ENCODE measurements at places on chromosomes 5 and 9. TPM values are rescaled to one million over a fixed set of nuclear protein-coding genes. Genes with fewer than 3 reads are reported as not detected.

MAPK9 gene
- 34.1 TPM for total RNA-seq

ARID3C gene
- total RNA-seq, result 0.24 TPM

APC gene
- total RNA-seq, result 52.3 TPM

CACNA1B gene
- not detected for total RNA-seq

GRCh38 chr9:136613824-136614371 is 48.8 kb upstream of the EGFL7 start:
- H3K4me1 ChIP-seq, result peaks cover 45% of the 10 kb centered on the region
- H3K4me3 ChIP-seq, result no peak overlapping the region
- no peak for DNase-seq
- no peak overlapping the region for H3K27ac ChIP-seq

DNA sequence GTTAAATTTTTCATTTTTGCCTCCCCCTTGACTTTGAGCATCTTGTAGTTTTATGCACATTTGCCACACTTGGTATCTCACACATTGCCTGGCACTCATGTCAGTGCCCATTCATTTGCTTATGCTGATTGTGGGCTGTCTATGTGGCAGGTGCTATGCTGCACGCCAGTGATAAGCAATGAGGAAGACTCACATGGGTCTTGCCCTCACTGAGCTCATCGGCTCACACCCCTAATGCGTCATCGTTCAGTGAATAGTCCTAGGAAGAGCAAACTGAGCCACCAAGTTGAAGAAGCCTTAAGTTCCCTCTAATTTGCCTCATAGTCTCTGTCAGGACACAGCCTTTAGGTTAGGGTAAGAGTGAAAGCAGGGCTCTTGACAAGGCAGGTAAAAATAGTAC is 209.4 kb upstream of the IL12B start:
- no peak overlapping the region for H3K27ac ChIP-seq
- H3K36me3 ChIP-seq, result no peaks in the 10 kb centered on the region
- no peaks in the 10 kb centered on the region for H3K4me1 ChIP-seq
- DNase-seq, result no peak

DNA sequence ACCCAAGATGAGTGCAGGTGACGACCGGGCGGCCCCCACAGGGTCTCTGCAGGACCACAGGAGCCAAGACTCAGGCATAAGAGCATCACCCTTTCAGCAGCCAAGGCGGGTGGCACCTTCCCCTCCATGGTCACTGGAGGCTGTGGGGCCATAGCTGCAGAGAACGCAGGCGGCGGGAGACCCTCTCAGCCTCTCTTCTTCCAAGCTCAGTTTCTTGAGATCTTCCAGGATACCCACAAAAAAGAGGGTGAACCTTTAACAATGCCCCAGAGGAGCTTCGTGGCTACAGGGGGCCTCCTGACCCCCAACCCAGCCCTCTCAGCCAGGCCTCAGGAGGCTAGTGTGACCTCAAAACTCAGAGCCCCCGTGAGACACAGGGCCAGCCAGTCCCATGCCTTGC is 5.8 kb upstream of the TBC1D9B start:
- H3K27me3 ChIP-seq, result no peaks in the 10 kb centered on the region
- peak overlapping the region; percentile 19 for H3K27ac ChIP-seq
- DNase-seq, result no peak

DNA sequence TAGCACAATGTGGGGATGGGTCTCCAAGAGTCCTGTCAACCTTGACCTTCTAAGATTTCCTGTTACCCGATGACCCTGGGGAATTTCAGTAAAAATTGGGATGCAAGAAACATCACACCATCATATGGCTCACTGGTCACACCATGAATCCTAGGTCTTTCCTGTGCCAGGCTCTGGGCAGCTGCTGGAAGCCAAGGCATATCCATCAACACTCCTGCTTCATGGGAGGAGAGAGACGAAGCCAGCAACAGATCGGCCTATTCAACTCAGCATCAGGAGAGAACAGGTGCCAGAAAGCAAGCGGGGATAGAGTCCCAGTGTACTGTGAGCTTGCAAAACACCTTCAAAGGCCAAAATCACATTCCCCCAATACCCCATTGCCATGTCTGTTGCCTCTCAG is 6.5 kb upstream of the NEK6 start:
- no peak for DNase-seq
- H3K27me3 ChIP-seq, result no peaks in the 10 kb centered on the region
- no peaks in the 10 kb centered on the region for H3K36me3 ChIP-seq
- peaks cover 4% of the 10 kb centered on the region for H3K4me1 ChIP-seq
- no peak overlapping the region for H3K4me3 ChIP-seq

DNA sequence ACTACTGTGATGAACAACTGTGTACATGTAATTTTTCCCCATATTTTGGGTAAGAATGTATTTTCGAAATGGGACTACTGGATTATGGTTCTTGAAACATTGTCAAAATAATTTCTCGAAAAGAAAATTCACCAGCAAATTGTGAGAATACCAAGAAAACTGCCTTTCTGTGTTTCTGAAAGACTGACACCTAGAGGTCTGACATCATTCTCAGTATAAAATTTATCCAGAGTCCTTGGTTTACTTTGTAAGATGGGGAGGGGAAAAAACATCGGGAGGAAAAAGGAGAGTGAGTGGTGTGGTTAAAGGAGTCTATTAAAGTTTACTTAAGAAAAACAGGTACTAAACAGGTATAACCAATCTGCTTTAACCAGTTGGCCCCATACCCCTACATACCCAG is 149.2 kb downstream of the CEP120 start:
- no peaks in the 10 kb centered on the region for H3K36me3 ChIP-seq
- H3K27ac ChIP-seq, result no peak overlapping the region
- no peaks in the 10 kb centered on the region for H3K4me1 ChIP-seq
- no peak for DNase-seq
- H3K27me3 ChIP-seq, result no peaks in the 10 kb centered on the region

DNA sequence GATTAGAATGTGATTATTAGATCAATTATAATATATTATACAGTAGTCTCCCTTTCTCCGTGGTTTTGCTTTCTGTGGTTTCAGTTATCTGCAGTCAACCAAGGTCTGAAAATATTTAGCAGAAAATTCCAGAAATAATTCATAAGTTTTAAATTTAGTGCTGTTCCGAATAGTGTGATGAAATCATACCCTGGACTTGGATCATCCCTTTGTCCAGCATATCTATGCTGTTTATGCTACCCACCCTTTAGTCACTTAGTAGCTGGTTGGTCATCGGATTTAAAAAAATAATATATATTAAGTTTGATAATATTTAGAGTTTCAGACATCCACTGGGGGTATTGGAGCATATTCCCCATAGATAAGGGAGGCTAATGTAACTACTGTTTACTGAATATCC is 19.6 kb downstream of the RMI1 start:
- no peak for DNase-seq
- H3K27ac ChIP-seq, result no peak overlapping the region
- no peaks in the 10 kb centered on the region for H3K4me1 ChIP-seq
- H3K27me3 ChIP-seq, result no peaks in the 10 kb centered on the region
- peaks cover 6% of the 10 kb centered on the region for H3K36me3 ChIP-seq
- no peak overlapping the region for H3K4me3 ChIP-seq

- H3K27ac ChIP-seq, result no peak overlapping the region
- no peaks in the 10 kb centered on the region for H3K4me1 ChIP-seq
- H3K27me3 ChIP-seq, result no peaks in the 10 kb centered on the region
- DNase-seq, result no peak
- H3K4me3 ChIP-seq, result no peak overlapping the region
Observed at GRCh38 chr5:54093861-54094260, 216.5 kb downstream of the ARL15 start.

- H3K36me3 ChIP-seq, result no peaks in the 10 kb centered on the region
- H3K27ac ChIP-seq, result no peak within 1 kb of the TSS
- H3K4me1 ChIP-seq, result no peaks in the 10 kb centered on the region
- no peak for DNase-seq
Observed at GRCh38 chr9:111794835-111795556, at the start of gene SHOC1. TSS of gene SHOC1 (minus strand) at chr9:111794937. CDS start at chr9:111791418, 3,519 bp downstream.

- no peak overlapping the region for H3K4me3 ChIP-seq
- H3K36me3 ChIP-seq, result no peaks in the 10 kb centered on the region
- H3K4me1 ChIP-seq, result no peaks in the 10 kb centered on the region
- no peaks in the 10 kb centered on the region for H3K27me3 ChIP-seq
Observed at GRCh38 chr9:2602704-2603116, 18.9 kb upstream of the VLDLR start.

DNA sequence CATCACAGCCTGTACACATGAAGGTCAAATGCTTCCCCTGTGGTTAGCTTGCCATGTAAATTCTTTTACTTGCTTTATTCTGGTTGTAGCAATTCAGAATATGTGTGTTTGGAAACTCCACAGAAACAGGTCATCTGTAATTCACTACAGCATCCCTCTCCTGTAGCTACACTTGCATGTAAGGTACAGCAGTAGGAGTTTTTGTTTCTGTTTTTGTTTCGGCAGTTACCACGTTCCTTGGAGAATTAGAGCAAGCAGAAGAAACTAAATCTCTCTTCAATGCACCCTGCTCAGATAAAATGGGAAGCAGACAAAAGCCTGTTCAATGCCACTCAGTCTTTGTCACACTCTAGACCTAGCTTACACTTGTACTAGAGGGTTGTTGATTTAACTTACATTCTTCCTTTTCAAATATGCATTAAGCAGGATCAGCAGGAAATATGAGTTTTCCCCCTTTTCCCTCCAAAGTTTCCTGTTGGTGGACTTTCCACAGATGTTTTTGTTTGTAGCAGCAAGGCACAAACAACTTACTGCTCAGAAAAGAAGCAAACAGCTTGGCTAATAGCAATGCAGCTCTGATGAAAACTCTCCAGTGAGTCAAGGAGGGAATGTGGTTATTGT is 80.9 kb downstream of the YIPF5 start:
- no peaks in the 10 kb centered on the region for H3K27me3 ChIP-seq
- no peak overlapping the region for H3K4me3 ChIP-seq
- no peak overlapping the region for H3K27ac ChIP-seq
- no peaks in the 10 kb centered on the region for H3K36me3 ChIP-seq
- no peaks in the 10 kb centered on the region for H3K4me1 ChIP-seq

DNA sequence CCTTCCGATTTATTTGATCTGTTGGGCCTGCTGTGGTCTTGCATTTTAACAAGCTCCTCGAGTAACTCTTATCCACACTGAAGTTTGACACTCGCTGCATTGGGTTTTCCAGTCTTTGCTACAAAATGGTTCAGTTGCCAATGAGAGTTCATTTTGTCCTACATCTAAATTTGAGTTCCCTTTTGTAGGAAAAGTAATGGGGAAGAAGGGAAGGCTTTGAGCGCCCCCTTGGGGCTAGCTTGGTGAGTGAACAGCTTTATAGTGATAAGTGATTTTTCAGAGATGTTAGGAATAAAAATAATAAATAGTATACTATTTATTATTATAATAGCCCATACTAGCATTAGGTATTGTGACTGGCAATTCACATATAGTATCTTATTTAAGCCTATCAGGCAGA is 89.9 kb upstream of the GNAQ start:
- peak; percentile 29 for DNase-seq
- H3K27ac ChIP-seq, result no peak overlapping the region
- H3K4me3 ChIP-seq, result no peak overlapping the region
- peaks cover 14% of the 10 kb centered on the region for H3K4me1 ChIP-seq
- H3K27me3 ChIP-seq, result no peaks in the 10 kb centered on the region
- H3K36me3 ChIP-seq, result no peaks in the 10 kb centered on the region

DNA sequence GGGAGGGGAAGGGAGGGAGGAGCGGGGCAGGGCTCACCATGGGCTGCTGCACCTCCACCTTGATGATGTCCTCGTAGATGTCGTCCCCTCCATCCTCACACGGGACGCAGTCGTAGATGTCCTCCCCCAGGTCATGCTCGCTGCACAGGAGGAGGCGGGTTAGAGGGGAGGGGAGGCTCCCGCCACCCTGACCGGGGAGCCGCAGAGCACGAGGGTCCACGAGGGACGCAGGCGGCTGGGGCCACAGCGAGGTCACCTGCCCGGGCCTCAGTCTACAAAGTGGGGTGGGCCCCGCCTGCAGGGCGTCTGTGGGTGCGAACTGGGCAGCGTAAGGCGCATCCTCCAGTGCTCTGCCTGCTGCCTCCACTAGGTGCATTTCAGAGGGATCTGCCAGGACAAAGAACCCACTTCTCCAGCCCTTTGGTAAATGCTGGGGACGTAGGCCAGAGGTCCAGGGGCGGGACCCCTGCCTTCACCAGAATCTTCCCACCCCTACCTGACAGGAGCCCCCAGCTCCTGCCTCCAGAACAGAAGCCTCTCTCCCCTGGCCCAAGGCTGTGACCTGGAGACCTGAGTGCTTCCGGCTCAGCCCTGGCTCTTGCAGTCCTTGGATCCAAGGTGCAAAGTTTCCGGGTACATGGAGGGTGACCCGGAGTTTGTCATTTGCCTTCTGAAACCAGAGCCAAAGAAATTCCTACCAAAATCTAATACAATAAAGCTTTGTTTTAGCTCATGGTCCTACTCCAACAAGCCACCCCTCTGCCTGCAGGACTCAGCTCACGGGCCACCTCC is 74.1 kb upstream of the SARDH start:
- H3K27ac ChIP-seq, result no peak overlapping the region
- no peaks in the 10 kb centered on the region for H3K36me3 ChIP-seq
- no peaks in the 10 kb centered on the region for H3K27me3 ChIP-seq
- no peak overlapping the region for H3K4me3 ChIP-seq
- no peak for DNase-seq
- no peaks in the 10 kb centered on the region for H3K4me1 ChIP-seq

GRCh38 chr5:60024104-60024503 is 130.6 kb upstream of the PDE4D start:
- no peaks in the 10 kb centered on the region for H3K27me3 ChIP-seq
- no peak overlapping the region for H3K27ac ChIP-seq
- no peak for DNase-seq
- H3K4me1 ChIP-seq, result no peaks in the 10 kb centered on the region

GRCh38 chr9:92100237-92100911 is 14.8 kb downstream of the SPTLC1 start:
- no peak overlapping the region for H3K27ac ChIP-seq
- peaks cover 4% of the 10 kb centered on the region for H3K36me3 ChIP-seq
- DNase-seq, result no peak

GRCh38 chr5:89351222-89351621 is 468.2 kb upstream of the MEF2C start:
- H3K4me3 ChIP-seq, result no peak overlapping the region
- no peak for DNase-seq
- no peaks in the 10 kb centered on the region for H3K4me1 ChIP-seq

DNA sequence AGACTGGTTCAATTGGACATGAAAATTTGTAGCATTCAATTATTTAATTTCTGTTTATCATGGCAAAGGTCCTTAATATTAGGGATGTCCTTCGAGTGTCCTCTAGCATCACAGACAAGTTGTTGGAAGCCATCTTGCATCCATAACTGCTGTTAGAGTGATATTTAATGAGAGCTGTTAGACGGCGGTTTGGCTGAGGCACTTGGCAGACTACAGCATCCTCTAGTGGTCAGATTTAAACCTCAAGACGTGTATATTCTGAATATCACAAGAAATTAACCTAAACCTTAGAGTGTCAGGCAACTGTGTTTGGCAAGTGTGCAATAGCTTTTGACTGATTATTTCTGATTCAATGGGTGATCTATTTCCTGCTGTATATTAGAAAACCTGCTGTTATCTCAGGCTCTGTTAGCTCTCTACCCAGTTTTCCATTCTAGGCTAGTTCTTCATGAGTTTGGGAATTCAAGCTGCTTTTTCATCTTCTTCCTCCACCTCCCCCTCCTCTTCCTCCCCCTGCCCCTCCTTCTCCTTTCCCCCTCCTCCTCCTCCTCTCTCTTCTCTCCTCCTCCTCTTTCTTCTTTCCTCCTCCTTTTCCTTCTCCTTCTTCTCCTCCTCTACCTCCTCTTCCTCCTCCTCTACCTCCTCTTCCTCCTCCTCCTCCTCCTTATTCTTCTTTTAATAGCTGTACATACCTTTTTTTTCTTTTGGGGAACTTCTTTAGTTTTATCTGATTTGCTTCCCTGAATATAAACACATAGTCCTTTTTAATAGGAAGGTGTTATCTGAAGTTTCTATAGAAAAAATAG is 8.6 kb downstream of the SPINK1 start:
- no peaks in the 10 kb centered on the region for H3K36me3 ChIP-seq
- no peaks in the 10 kb centered on the region for H3K27me3 ChIP-seq
- H3K27ac ChIP-seq, result no peak overlapping the region
- H3K4me1 ChIP-seq, result no peaks in the 10 kb centered on the region

All from natural killer cell (primary cell).